ENCODE measurements at places on chromosomes 3 and 15.

DNA sequence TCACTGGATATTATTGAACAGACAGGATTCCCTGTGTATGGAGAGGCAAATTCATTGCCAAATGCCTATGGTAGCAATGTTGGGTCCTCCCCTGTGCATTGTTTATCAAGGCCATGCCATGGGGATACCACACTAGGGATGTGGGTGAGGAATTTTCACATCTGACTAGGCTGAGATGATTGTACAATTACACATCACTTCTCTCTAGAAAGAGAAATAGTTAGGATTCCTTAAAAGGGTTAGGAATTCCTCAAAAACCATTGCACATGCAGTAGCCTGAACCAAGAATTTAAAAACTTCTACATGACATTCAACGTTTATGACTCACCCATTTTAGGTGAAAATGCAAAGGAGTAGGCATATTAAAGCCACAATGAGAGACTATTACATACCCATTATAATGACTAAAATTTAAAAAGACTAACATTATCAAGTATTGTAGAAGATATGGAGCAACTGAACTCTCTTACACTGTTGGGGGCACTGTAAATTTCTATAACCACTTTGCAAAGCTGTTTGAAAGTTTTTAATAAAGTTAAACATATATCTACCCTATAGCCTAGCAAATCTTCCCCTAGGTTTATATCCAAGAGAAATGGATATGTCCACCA is 175.9 kb downstream of the THRB start:
- no peak for DNase-seq

- no peak for DNase-seq
Measured at GRCh38 chr3:9600597-9600996, 47.0 kb upstream of the LHFPL4 start.

DNA sequence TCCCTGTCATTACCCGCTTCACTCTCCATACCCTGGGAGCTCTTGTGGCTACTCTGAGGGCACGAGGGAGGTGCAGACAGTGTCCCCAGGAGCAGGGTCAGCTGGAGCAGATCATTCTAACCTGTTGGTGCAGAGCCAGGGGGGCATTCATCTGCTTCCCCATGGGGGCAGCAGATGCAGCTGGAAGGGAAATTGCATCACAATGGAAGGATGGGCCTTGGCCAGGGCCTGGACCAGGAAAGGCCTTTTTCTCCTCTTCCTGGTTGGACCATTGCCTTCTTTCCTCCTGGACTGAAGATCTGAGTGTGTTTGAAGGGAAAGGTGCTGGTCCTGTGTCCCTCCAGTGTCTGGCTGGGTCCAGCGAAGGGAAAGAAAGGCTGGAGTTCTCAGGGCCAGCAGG is 55.7 kb downstream of the EPHB1 start:
- no peak for DNase-seq

- no peak for DNase-seq
Measured at GRCh38 chr3:14391033-14391432, 11.4 kb upstream of the SLC6A6 start.

GRCh38 chr3:49716691-49717210 is 2.7 kb downstream of the AMIGO3 start:
- DNase-seq: no peak

GRCh38 chr3:119580067-119580760 is 922 bp downstream of the ADPRH start:
- DNase-seq: peak; percentile 37

GRCh38 chr3:148648685-148649352 is 48.9 kb upstream of the AGTR1 start:
- DNase-seq: no peak

DNA sequence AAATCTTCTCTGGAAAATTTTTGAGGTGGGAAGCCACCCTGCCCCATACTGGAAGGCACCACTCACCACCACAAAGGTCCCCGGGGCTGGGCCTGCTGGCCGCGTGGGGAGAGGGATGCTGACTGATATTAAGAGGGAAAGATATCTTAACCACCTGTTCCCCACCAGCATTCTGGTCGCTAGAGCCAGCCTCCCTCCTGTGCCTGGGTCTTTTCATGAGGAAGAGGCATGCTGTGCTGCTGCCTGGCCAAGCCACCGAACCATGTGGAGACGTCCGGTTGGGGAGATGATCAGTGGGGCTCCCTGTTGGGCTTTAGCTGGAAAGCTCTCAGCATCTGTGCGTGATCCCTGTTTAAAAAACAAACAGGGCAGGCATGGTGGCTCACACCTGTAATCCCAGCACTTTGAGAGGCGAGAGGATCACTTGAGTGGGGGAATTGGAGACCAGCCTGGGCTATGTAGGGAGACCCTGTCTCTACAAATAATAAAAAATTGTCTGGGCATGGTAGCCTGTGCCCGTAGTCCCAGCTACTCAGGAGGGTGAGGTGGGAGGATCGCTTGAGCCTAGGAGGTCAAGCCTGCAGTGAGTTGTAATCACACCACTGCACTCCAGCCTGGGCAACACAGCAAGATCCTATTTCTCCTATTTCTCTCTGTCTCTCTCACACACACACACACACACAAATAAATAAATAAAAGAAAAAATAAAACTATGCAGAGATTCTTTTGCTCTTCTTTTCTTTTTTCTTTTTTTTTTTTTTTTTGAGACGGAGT is 1.0 kb downstream of the KLHL18 start:
- DNase-seq: peak; percentile 17

- DNase-seq: no peak
Measured at GRCh38 chr3:94716326-94717018, 653.6 kb downstream of the NSUN3 start.

GRCh38 chr15:77595231-77595630 is 37.5 kb downstream of the LINGO1 start:
- DNase-seq: no peak

DNA sequence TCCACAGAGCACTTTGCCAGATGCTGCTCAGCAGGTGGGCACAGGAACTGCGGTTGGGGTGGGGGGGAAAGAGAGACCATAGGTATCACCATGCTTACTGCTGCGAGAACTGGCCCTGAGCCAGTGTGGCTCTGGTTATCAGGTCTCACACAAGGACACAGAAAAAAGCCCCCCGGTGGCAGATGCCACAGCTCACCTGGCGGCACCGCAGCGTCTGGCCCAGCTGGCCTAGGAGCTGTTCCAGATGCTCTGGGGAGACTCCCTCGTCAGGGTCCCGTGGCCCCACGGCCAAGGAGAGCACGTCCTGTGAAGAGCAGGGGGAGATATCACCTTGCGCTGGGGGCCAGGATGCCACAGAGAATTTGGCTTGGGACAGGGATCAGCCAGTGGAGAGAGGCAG is 10.8 kb downstream of the CDAN1 start:
- DNase-seq: no peak

GRCh38 chr3:140922634-140923033 is 19.0 kb upstream of the SLC25A36 start:
- DNase-seq: peak; percentile 28

DNA sequence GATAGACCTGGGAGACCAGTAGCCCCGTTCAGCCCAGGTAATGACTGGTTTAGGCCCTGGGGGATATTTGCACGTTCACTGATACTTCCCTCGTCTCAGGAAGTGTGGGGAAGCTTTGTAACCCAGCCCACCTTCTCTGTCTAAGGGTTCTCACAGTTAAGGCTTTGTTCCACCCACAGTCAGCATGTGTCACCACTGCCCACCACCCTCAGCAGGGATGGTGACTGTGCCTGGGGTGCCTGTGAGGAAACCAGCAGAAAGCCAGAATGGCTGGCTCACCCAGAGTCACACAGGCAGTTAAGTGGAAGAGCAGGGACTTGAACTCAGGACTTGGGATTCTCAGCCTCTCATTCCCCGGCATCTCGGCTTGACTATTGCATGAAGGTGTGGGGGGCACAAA is 5.2 kb downstream of the KBTBD13 start:
- no peak for DNase-seq

DNA sequence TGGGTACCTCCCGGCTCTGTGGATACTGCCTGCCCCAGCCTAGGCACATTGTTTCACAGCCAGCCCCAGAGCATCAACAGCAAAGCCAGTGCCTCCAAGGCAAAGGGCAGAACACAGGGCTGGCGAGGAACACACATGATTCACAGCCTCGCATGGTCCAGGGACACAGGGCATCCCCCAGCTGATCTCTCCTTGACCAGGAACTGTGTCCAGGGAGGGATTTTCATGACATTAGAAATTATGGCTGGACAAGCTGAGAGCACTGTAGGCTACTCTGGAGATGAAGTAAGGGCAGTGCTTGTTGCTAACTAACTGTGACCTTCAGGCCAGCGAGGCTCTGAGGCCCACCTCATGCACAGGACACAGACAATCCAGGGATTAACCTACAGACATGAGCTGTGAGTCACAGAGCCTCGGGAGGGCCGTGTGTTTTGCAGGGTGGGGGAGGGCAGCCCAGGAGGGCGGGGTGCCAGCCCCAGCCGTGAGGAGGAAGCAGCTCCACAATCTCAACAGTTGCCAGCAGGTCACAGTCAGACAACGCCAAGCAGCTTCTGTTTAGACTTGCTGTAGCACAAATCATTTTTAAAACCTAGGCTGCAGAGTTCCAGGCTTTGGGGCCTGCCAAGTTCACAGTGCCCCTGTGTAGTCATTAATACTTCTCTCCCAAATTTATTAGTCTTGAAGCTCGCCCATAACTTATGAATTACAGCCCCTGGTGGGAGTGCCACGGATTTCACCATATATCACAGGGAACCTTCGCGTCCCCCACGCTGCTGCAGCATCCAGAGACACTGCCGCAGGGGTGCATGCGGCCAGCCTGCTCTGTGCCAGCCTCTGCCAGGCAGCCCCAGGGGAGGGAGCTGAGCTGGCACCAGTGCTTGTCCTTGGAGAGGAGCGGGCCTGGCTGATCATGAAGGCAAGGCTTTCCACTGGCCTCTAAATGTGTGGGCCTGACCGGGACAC is 114.7 kb downstream of the ETFA start:
- DNase-seq: no peak

DNA sequence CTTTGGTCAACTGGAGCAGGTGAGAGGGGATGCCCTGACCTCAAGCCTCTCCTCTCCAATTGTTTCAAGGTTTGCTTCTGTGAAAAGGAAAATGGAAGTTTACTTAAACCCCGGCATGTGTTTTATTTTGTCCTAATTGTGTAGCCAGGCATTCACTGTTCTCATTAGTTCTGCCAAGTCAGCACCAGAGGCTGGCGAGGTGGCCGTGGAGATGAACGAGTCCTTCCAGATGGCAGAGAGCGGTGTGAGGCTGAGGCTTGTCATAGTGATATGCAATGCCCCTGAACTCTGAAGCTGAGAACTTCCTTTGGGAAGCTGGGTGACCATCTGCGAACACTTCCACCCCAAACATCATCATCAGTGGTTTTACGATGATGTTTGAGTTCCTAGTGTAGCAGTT is 199.6 kb downstream of the TJP1 start:
- DNase-seq: no peak

DNA sequence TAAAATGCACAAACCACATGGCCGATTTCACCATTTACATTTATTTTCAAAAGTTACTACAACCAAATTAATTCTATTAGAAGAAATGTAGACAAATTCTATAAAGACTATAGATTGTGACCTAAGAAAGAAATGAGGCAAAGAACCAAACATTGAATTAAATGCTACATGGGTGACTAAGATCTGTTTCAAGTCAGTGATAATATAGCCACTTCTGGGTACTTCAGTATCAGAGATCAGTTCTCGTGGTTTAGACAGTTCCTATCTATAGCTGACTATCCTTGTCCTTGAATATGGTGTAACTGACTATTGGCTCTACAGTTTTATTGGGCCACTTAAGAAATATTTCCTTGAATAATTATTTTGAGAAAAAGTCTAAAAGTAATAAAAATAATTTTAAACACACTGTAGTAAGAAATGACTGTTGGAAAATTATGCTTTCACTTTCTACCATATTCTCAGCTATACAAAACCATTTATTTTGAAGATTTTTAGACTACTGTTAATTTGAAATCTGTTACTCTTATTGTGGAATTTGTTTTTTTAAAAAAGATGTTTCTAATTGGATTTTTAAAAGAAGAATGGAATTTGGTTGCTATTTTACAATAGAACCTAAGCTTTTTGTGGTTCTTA is 14.1 kb downstream of the KCNMB3 start:
- DNase-seq: no peak

DNA sequence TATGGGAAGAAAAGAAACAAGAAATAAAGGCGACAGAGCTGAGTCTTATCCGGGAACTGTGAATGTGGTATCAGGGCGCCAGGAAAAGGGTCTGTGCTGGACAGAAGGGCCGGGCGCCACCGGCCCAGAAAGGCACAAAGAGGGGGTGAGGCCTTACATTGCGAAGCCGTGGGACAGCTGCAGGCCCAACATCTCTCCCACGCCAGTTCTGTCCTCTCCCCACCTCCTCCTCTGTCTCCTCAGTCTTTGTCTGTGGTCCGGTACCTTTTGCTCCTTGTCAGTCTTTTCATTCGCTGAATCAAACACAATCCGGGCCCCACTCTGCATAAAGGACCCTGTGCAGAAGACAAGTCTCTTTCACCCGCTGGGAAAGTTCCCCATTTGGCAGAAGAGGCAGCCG is 81.8 kb downstream of the LRIG1 start:
- no peak for DNase-seq

DNA sequence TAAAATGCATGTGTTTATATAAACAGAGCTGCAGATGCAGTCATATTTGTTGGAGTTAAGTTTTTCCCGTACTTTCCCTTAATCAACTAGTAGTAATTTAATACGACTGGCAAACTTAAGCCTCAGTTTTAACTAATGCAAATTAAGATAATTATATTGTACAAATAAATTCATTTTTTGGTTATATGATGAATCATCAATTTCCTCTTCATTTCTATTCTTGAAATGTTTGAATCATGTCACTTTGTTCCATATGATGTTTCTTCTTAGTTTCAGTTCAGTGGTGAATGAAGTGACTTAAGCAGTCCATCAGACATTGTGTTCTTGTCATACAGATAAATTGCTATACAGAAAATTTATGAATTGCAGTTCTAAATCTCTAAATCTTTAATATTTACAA is 1361.2 kb upstream of the EPHA6 start:
- no peak for DNase-seq

DNA sequence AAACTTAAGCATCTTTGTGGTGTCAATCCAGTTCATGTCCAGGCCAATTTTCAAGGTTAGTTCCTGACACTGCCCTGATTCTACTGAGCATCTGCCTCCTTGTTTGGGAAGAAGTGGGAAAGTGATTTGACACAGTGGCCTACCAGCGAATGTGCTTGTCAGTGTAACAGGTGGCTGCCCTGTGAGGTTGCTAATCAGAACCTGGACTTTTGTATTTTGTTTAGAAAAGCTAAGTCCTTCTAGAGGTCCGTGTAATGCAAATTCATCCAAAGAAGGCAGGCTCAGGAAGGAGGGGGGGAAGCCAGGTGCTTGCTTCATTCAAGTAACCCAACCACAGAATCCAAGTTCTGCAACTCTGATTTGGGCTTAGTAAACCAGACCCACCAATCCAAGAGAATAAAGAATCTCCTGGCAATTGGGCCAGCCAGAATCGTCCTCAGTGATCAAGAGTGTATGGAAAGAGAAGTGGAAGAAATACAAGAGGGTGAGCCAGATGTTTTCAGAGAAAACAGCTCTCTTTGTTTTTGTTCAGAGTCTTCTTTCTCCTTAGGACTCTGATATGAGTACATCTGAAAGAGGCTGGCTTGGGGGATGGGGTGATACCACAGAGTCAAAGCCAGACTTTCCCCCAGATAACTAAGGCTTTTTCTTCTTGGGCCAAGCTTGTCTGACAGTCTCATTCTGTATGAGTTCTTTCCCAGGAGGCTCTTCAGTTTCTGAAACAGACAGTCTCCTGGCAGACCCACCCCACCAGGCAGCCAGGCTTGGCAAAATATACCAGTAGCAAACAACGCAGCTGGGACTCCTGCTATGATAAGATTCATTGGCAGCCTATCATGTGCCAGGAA is 508.9 kb upstream of the TBL1XR1 start:
- no peak for DNase-seq

GRCh38 chr3:195537995-195538394 is 5.1 kb downstream of the PPP1R2 start:
- peak; percentile 63 for DNase-seq

Data from CD4-positive, alpha-beta T cell treated with Interleukin-10 for 1 hour (primary cell).